ENCODE measurements at places on chromosomes 3 and 15.

DNA sequence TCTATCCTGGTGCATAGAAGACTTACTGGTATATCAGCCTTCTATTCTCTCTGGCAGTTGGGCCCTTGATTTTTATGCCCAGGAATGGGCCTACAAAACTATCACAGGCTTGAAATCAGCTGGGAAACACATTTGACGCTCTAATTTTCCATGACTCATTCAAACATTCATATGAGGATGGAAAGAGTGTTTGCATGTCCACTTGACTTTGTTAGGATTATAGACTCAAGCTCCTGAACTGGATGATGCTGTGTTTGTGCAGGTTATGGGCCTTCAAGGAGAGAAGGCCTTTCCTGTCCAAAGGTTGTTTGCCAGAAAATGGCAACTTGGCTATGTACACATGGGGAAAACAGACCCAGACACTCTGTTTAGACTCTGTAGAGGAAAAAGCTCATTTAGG lies 219.9 kb downstream of the GAP43 start:
- DNase-seq = no peak

DNA sequence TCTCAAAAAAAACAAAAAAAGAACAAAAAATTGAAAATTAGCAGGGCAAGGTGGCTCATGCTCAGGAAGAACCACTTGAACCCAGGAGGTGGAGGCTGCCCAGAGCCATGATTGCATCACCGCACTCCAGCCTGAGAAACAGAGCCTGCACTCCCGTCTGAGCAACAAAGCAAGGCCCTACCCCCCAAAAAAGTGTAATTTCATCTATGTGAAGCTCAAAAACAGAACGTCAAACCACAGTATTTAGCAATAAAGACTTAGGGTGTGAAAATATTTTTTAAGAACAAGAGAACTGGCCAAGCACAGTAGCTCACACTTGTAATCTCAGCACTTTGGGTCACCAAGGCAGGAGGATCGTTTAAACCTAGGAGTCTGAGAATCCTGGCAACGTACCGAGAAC lies 38.2 kb downstream of the STAG1 start:
- DNase-seq = no peak

DNA sequence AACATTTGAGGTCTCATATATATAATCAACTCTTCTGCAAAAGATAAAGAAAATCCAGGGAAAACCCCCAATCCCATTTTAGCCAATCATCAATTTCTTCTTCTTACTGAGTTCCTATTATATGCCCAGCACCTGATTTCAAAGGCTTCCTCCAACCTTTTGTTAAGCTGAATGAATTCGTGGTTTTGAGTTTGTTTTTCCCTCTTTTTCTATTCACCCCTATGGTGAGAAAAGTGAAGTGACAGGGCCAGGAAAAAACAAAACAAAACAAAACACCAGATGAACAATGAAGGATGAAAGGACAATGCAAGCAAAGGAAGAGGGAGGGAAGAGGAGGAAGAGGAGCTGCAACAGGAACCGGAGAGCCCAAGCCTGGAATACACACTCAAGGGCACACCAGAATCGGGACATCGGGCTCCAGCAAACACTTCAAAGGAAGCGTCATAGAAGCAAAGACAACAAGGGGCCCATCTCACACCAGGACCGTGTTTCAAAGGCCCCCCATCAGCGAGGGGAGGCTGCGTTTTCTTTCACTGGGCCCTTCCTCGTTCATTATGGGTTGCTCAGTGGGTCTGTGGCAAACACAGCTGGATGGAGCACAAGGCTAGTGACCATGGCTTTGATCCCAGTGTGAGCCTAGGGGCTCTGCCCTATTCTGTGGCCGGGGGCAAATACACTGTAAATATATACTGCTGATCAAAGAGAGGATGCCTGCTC lies 50.2 kb downstream of the VGLL4 start:
- no peak for DNase-seq

- DNase-seq = no peak
Observed at GRCh38 chr15:60172143-60172542, 168.0 kb downstream of the FOXB1 start.

GRCh38 chr3:50714946-50715345 lies 40.2 kb downstream of the DOCK3 start:
- DNase-seq = no peak

DNA sequence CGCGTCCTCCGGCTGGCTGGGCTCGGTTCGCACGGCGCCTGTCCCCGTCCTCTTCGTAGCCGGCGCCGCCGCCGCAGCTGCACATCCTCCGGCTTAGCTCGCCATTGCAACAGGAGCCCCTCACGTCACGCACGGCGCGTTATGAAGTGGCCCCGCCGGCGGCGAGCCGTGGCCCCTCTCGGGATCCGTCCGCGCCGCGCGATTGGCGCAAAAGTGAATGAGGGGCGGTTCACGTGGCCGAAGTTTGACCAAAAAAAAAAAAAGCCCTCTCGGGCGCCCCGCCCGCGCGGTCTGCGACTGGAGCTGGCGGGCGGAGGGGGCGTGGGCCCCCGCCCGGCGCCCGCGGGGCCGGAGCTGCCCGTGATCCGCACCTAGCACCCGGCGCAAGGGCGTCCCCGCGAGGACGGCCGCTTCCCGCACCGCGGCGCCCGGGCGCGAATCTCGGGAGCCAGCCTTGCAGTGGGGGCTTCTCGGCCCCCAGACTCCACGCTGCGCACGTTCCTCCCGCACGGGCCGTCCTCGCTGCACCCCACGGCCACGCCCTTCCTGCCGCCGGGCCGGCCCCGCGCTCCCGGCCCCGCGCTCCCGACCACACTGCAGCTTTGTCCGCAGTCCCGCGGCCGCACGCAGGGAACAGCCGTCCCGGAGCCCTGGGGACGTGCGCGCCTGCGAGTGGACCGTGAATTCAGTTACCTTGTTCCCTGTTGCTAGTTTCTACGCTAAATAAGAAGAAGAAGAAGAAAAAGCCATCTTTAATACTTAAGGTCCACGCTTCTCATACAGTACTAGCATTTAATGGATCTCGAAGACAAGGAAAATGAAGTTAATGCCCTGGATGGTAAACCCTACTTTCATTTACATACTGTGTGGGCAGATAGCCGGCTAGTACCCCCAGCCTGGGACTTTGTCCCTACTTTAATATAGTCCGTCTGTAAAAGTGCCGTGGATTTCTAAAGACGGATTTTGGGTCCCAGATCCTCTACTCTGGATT lies at the start of gene CHSY1:
Gene CHSY1, minus strand, starts transcription at position 219 of the 991 bp plus-strand sequence. CDS start 592 bp downstream, outside the sequence.
- peak; percentile 76 for DNase-seq

GRCh38 chr3:67291287-67292252 lies 293.5 kb downstream of the KBTBD8 start:
- DNase-seq = no peak

DNA sequence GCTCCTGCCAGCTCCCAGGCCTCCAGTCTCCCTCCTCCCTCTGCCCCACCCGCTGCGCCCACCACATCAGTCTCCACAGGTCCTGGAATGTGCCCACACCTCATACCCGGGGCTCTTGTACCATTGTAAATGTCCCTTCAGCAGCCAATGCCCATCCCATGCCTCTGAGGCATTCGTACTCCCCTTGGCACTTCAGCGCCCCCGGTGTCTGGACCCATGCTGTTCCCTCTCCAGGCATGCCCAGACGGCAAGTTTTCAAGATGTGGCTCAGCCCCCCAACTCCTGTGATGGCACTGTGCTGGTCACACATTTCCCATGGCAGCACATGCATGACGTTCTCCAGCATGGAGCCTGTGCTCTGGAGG lies 13.3 kb downstream of the PLXND1 start:
- DNase-seq = no peak

GRCh38 chr3:138949002-138949418 lies 2.0 kb downstream of the FOXL2NB start:
- no peak for DNase-seq

GRCh38 chr3:142273501-142273900 lies 48.1 kb upstream of the GK5 start:
- DNase-seq = no peak

DNA sequence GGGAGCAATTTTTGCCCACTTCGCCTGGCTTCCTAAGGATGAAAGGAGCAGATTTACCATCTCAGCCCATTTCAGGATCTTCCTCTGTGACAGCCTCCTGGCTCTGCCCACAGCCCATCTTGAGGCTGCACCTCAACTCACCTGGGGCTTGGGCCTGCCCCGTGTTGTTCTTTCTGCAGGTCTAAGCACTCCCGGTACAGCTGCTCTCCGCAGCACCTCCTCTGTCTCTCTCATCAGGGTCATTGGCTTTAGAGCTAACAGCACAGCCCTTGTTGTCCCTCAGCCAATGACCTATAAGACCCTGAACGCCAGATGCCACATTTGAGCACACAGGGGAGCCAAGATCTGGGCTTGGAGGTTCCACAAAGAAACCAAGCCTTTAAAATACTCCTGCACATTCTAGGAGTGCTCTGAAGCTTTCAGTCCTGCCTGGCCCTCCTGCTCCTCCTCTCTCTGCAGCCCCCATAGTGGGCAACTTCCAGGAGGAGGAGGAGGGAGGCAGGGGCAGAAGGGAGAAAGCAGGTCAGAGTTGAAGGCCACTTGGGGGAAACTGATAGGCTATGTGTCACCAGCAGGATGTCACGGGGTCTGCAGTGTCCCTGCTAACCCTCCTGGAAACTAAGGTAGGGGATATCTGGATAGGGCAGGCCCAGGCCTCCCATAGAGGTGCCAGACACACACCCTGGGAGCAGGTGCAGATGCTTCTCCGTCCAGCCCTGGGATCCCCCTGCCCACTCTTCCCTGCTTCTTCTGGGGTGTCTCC lies 115.6 kb downstream of the ETFA start:
- DNase-seq = no peak

GRCh38 chr15:81174125-81174791 lies 22.4 kb upstream of the IL16 start:
- no peak for DNase-seq

- DNase-seq = no peak
Observed at GRCh38 chr3:146524961-146525360, 19.4 kb downstream of the PLSCR1 start.

- no peak for DNase-seq
Observed at GRCh38 chr3:177295116-177295515, 97.8 kb upstream of the TBL1XR1 start.
